ENCODE measurements at places on chromosomes 6 and 20. TPM values are rescaled to one million over a fixed set of nuclear protein-coding genes. Genes with fewer than 3 reads are reported as not detected.

The CST5 gene
- not detected for total RNA-seq

The HM13 gene
- total RNA-seq = 136 TPM

The OOEP gene
- 0.39 TPM for total RNA-seq

GRCh38 chr6:54632984-54633565 lies 213.5 kb upstream of the FAM83B start:
- DNase-seq = no peak

DNA sequence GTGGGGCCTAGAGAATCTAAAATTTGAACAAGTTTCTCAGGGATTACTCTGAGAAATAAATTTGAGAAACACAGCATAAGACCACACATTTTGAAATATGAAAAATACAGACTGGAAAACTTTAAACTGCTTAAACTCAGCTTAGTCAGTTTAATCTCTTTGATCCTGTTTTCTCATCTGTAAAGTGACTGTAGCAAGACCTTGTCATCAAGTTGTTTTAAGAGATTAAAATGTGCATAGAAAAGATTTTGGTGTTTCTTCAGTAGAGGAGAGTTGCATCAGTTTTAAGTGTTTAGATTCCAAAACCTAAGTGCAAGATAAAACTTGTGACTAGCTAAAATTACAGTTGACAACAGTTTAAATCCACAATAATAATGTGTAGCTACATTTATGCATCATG lies 8.1 kb upstream of the BCKDHB start:
- DNase-seq = no peak

DNA sequence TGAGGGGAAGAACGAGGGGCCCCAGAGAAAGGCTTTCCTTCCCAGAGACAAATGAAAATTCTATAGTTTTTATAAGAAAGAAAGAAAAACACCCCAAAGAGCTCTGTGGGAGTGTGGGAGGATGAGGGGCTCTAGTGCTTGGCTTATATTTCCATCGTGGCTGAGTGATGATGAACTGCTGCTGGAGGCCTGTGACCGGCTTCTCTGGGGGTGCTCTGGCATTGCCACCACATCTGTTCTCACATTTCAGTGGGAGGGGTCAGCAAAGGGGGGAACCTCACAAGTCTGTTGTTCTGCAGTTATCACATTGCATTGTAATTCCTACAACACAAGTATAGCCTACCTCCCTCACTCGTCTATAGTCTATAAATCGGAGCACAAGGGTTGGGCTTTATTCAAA lies 67.6 kb upstream of the BACH2 start:
- no peak for DNase-seq

DNA sequence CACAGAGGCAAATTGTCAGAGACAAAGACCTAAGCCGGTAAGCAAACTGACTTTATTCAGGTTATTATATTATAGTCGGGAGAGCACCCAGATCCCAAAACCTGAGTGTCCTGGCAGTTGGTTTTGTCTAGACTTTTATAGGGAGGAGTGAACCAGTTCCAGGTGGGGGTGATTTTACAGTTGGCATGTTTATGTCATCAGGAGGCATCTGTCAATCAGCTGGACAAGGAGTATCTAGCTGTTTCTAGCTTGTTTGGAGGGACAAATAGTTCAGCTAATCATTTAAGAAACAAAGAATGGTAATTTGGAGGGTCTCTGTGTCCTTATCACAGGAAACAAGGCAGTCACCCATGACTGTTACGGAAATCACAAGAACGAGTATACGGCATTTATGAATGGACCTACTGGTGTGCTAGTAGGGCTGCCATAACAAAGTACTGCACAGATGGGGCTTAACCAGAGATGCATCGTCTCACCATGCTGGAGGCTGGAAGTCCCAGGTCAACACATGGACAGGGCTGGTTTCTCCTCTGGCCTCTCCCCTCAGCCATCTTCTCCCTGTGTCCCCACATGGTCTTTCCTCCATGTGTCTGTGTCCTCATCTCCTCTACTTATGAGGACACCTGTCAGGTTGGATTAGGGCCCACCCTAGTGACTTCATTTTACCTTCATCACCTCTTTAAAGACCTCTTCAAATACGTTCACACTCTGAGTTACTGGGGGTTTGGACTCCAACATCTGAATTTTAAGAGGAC lies 122.7 kb downstream of the LY86 start:
- no peak for DNase-seq

GRCh38 chr6:138383776-138384175 lies 6.1 kb downstream of the SMIM28 start:
- no peak for DNase-seq

DNA sequence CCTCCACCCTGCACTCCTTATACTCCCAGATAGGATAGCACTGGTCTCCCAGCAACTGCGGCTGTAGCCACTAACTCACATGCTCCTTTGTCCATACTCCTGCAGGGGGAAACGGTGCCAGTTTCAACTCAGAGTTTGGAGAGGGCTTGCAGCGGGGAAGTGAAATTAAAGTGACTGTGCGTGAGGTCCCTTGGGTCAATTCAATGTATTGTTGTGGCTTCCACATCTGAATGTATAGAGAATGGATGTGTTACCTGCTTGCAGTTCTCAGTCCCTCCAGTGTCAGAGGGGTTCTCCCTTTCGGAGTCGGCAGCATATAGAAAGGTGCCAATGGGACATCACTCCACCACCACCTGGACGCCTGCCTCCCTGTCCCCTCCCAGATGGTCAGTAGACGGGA lies 93.6 kb upstream of the CNKSR3 start:
- no peak for DNase-seq

DNA sequence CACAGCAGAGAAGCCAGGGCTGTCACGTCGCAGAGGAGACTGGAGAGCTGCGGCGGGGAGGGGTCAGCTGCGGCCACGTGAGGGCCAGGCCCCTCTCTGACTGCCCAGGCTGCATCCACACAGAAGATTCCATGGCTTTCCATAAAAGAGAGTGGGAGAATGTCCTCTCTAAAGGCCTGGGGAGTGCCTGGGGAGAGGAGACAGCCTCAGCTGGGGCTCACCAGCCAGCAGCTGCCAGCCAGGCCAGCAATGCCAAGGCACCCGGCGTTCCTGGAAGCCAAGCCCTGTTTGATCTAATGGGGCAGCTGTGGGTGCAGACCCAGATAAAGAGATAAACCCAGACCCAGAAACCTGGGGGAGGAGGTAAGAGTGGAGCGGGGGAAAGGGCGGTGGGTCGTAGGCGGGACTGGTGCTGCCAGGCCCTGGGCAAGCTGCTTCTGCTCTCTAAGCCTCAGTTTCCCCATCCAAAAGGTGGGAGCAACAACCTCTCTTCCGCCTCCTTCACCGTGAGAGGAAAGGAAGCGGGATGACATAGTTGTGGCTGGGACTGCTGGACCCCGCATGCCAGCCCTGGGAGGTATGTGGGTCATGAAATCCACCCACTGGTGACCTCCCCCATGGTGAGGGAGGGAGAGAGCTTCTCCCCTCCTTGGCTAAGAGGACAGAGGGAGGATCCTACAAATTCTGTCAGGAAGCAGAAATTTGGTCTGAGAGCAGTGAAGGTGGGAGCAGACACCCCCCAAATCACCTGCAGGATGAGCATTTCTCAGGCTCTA lies 3.1 kb upstream of the OSBPL2 start:
- DNase-seq = no peak

GRCh38 chr6:16914184-16914583 lies 152.9 kb upstream of the ATXN1 start:
- no peak for DNase-seq
